ENCODE measurements at places on chromosomes 2 and 18.

GRCh38 chr2:63654959-63655358, 66.2 kb downstream of the MDH1 start:
- DNase-seq = no peak
- no peaks in the 10 kb centered on the region for H3K27me3 ChIP-seq
- no peaks in the 10 kb centered on the region for H3K4me1 ChIP-seq
- no peak overlapping the region for H3K4me3 ChIP-seq
- no peak overlapping the region for H3K27ac ChIP-seq
- no peaks in the 10 kb centered on the region for H3K36me3 ChIP-seq

DNA sequence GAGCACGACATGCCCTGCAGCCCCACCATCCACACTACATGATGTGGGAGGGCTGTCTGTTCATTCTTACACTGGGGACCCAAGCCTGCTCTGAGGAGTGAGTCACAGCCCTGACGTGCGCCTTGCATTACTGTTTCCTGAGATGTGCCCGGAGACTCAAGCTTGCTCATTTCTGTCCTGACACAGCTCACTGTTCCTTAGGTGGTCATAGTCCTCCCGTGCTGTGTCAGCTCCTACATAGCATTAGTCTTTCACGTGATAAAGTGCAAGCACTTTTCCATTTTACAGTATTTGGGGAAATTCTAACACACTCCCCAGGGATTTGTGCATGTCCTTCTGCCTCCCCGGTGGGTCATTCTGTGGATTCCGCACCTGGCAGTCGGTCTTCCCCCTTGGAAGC, 46.2 kb upstream of the TRIM43B start:
- no peaks in the 10 kb centered on the region for H3K4me1 ChIP-seq
- H3K27ac ChIP-seq = no peak overlapping the region
- peaks cover 2% of the 10 kb centered on the region for H3K36me3 ChIP-seq
- no peaks in the 10 kb centered on the region for H3K27me3 ChIP-seq
- H3K4me3 ChIP-seq = no peak overlapping the region

- H3K4me3 ChIP-seq = peak overlapping the region; percentile 29
- no peaks in the 10 kb centered on the region for H3K36me3 ChIP-seq
- DNase-seq = no peak
- H3K27me3 ChIP-seq = peaks cover 7% of the 10 kb centered on the region
- H3K27ac ChIP-seq = no peak overlapping the region
- H3K4me1 ChIP-seq = peaks cover 18% of the 10 kb centered on the region
Observed at GRCh38 chr2:25131567-25132298, 36.6 kb downstream of the POMC start.

DNA sequence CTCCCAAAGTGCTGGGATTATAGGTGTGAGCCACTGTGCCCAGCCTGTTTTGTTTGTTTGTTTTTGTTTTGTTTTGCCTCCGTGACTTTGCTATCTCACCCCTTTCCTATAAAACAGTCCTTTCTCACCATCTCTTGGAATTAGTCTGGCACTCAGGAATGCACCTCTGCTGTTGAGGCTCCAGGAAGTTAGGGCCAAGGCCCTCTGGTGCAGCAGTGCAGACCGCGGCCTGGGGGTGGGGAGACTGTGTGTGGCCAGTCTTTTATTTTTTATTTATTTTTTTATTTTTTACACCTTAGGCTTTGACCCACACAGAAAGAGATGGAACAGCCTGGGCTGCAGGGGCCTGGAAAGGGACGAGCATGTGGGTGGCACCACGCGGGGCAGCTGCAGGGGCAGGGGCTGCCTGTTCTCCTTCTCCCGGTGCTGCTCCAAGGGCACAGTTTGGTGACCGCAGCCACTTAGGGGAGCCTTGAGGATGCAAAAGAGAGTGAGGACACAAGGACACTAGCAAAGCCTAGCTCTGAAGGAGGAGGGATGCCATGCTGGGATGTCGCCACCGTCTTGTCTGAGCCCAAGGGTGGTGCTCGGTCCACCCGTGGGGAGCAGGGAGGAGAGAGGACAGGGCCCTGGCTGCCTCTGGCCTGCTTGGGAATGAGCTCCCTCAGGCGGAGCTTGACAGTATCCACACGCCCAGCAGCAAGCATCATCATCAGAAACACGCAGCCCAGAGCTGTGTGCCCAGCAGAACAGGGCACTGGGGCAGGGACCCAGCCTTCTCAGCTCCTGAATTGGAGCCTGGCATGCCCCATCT, 19.4 kb upstream of the ALPI start:
- H3K27me3 ChIP-seq = no peaks in the 10 kb centered on the region
- H3K36me3 ChIP-seq = no peaks in the 10 kb centered on the region
- no peak for DNase-seq
- H3K4me1 ChIP-seq = no peaks in the 10 kb centered on the region

All from T-cell (primary cell).